ENCODE measurements at places on chromosomes 3 and 15.

DNA sequence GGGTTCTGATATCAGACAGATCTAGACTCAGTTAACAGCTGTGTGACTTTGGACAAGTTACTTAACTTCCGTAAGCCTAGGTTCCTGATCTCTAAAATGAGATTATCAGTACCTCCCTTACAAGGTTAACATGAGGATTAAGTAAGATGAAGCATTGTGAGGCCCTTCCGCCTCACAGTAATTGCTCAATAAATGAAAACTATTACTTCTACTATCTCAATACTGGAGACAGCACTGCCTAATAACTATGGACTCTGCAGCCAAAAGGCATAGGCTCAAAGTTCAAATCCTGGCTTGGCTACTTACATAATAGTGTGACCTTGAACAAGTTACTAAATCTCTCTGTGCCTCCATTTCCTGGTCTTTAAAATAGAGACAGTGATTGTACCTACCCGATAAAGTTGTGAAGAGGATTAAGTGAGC lies 82.0 kb upstream of the ATP11B start:
- no peak for DNase-seq

- no peak for DNase-seq
These were observed 623.5 kb upstream of the TBL1XR1 start for GRCh38 chr3:177820683-177821316.

GRCh38 chr3:125622381-125622791 lies 27.1 kb upstream of the OSBPL11 start:
- no peak for DNase-seq

DNA sequence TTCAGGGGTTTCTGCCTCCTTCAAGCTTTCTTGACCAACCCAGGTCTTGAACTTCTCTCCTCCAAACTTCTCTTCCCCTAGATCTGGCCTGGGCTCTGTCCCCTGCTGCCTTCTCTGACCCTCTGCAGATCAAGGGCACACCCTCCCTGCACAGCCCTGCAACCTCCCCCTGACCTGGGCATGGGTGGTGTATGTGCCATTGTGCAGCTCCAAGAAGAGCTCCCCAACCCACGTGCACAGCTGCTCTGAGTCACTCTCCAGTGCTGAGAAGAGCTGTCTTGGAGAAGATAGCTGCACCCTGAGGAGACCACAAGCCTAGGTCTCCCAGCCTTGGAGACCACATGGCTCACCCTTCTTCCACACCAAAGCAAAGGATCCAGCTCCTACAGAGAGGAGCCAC lies 8.0 kb downstream of the MAN2C1 start:
- DNase-seq, result no peak

GRCh38 chr15:60005352-60006202 lies 1.5 kb downstream of the FOXB1 start:
- DNase-seq, result no peak

- no peak for DNase-seq
These were observed at the start of gene CNTN4 for GRCh38 chr3:2098398-2099027. TSS of gene CNTN4 (plus strand) at chr3:2098866.

GRCh38 chr3:11641683-11642430 lies 1.9 kb downstream of the VGLL4 start:
- DNase-seq, result no peak

- no peak for DNase-seq
These were observed 21.2 kb downstream of the STARD5 start for GRCh38 chr15:81302701-81303109.

DNA sequence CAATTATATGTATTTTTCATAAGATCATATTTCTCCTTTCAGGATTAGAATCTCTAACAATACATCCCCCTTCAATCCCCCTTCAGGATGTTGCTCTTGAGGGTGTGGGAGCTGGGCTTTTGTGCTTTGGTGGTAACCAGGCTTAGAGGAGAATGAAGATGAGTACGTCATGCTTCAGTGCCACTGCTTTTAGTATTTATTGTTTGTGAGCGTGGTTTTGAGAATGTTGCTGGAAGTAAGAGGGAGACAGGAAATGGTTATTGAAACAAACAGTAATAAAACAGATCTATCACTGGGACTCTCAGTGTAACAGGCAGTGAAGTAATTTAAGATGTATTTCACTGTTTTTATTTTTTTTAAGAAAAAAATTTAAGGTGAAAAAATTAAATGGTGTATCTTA lies 35.3 kb downstream of the GBE1 start:
- no peak for DNase-seq

DNA sequence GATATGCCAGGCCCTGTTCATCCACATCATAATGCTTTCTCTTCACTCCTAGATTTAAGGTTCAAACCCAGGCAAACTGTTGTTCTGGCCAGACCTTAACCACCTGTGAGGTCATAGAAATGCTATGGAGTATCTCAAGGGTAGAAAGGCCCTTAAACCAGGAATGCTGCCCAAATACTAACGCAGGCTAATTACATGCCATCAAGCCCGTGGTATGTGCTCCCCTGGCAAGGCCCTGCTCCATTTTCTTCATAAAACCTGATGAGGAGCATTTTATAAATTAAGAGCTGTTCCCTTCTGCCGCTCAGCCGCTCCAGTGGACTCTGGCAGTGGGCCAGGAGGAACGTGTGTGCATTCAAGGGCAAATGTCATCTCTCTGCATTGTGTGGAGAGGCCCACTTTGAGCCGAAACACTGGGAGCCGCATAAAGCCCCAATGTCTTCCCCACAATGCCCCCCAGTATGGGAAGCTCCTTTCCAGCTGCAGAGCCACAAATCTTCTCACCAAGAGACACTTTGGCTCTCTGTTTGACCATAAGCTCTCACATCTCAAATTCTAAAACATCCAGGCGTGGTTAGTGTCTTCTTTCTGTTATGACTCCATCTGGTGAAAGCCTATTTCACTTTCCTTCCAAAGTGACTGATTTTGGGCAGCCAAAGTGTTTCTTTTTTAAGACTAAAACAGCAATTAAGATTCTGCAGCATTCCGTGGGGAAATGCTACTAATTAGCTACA lies 210.8 kb upstream of the NR2E3 start:
- no peak for DNase-seq

GRCh38 chr3:148510561-148510960 lies 187.1 kb upstream of the AGTR1 start:
- no peak for DNase-seq

- DNase-seq, result no peak
These were observed 9.0 kb downstream of the MYD88 start for GRCh38 chr3:38147421-38147820.

- no peak for DNase-seq
These were observed 204.2 kb upstream of the IGF1R start for GRCh38 chr15:98444138-98444537.

DNA sequence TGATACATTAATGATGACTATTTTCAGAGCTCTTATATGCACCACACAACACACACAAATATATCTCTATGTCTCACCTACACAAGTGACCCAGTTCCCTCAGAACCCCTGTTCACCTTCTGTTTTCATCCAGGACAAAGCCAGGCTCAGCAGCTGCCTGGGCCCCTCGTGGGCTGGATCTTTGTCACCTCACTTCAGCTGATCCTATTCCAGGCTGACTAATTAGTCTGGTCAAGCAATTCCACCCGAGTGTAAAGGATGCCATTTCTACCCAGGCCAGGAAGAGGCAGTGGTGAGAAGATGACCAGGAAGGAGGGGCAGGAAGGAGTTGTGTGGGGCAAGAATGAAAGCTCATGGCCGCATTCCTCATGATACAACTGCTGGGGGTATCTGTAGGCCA lies 62.3 kb downstream of the DHX30 start:
- DNase-seq, result no peak

GRCh38 chr3:14458434-14459275 lies 56.2 kb downstream of the SLC6A6 start:
- DNase-seq, result no peak

DNA sequence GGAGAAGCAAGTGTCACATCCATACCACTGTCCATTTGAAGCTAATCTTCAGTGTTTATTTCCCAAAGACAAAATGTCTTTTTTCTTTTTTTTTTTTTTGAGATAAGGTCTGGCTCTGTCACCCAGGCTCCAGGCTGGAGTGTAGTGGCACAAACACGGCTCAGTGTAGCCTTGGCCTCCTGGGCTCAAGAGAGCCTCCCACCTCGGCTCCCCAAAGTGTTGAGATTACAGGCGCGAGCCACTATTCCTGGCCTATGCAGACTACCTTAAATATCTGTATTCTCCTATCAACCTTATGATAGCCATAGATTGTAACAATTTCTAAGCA lies 27.7 kb upstream of the VPS33B start:
- no peak for DNase-seq

DNA sequence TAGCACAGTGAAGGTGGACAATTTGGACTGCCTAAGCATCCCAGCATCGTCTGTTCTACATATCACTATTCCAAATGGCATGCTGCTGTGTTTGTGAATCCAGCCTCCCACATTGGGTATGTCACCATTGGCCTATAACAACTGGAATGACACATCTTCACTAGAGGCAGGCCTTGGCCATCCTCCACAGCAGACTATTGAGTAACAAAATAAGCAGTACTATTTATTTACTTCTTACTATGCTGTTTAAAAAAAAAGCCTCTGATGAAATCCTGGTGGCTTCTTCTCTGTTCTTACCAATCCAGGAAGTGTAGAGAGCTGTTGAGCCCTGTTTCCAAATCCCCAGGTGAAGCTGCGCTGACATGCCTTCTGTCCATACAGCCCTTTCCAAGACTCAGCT lies 30.6 kb upstream of the CERS3 start:
- DNase-seq, result peak; percentile 91

DNA sequence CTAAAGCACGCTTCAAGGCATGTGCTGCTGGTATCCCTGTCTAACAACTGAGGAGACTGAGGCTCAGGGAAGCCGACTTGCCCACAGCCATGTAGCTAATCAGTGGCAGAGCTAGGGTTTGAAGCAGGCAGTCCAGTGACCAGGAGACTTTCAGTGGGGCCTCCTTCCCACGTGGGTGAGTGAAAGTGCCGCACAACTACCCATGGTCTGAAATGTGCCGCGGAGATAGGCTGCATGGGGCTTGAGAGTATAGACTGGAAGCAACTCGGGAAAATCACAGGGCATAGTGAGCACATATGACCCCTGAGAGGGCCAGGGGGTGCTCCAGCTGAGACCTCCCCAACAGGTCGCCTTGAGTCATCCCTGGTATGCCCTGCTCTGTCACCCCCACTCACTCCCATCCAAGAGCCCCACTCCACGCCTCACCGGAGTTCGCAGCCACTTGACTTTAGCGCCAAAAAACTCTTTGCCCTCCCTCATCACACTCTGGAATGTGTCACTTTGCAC lies 19.1 kb downstream of the FAM174B start:
- peak; percentile 60 for DNase-seq

DNA sequence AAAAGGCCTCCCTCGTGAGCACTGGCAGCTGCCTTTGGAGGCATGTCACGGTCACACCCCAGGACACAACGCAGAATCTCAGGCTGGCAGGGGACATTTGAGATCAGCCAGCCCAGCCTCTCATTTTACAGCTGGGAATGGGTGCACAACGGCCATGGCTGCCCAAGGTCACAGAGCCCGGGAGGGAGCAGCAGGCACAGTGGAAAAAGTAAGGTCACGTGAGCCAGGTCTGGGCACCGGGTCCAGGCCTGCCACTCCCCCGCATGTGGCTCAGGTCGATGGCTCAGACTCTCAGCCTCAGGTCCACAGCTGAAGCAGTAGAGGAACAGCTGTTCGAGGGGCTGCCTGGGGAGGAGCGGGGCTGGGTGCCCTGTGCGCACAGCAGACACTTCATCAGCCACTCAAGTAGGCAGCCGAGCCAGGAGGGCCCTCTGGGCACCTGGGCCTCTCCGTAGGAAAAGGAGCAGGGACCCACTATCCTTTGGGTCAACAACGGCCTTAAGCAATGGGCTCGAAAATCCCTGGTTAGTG lies 260.6 kb downstream of the GOLGA6L6 start:
- no peak for DNase-seq

DNA sequence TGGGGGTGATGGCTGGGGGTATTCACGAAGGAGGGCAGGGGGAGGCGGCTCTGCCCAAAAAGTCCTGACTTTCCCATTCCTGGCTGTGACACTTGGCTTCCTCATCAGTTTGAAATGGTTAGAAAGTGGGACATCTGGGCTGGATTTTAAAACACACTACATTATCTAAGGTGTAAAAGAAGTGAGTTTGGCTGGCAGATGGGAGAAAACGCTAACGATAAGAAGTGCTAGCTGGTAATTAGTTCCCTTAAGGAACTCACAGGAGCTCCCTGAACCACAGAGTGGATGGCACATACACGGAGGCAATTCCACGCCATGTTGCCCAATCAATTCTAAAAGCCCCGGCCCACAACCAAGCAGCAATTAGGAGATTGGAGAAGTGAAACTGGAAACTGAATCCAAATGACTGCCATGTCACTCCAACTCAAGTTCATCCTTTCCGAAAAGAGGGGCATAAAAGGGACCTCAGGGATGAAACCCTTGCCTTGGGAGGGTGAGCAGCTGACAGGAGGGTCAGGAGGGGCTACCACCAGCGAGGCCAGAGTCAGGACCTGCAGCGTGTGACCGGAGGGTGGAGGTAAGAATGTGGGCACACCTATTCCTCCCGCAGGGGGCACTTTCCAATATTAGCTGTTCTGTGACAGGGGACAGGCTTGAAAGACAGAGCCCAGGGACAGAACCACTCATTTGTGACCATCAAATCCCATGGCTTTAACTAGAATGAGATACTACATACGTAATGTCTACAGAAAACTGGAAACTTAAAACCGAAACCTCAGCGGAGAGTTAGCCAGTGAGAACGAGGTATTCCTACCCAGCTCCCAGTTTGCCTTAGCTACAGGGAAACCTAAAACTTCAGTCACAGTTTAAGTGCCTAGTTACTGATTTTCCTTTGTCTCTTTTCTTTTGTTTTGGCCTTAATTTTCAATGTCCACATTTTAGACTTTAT lies 95.3 kb upstream of the OXTR start:
- no peak for DNase-seq

GRCh38 chr15:92809880-92810361 lies 90.2 kb upstream of the CHD2 start:
- DNase-seq, result no peak

DNA sequence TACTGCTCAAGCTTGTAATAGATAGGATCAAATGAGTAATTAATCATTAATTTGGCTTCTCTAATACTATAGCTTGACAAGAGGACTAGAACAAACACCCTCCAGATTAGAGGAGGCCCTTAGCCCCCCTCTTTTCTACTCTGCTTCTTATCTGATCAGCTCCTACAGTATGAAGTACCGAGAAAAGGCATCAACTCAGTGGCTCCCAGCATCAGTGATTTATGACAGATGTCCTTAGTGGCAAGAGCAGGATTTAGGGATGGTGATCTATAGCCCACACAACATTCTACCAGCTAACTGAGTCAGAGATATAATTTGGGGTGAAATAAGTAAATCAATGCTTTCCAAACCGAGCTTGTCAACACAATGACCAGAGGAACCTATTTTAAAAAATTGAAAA lies 541.1 kb downstream of the NLGN1 start:
- DNase-seq, result no peak

GRCh38 chr3:115845986-115846385 lies 222.7 kb downstream of the GAP43 start:
- no peak for DNase-seq

Data from vagina (tissue), 2 donors.